CD4-positive, alpha-beta T cell treated with Interleukin-6 for 4 hours (primary cell): ENCODE measurements at places on chromosomes 7 and 10.
A peak's percentile ranks its signal among the peaks of the same experiment; 100 is the strongest.

DNA sequence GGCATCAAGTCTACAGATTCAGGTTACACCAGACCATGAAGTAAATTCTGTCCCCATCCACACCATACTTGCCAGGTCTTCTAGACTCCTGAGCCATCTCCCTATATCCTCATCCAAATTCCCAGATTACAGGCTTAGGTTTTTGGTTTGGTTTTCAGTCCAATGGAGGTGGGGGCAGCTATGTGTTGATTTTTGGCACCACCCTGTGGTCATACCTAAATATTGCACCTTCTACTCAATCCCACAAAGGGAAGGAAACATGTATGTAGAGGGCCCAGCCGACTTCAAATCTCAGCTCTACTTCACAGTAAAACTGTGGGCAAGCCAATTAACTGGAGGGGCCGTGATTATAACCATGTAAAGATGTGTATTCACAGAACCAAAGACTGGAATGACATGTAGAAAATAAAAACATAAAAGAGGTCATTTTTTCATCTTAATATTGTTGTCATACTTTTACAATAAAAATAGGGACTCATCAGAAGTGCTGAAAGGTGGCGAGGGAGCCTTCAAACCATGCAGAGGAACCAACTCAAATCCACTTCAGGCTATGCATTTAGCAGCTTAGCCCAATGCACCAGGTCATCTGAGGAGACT, 19.8 kb downstream of the ERCC6 start:
- DNase-seq = peak; percentile 40

- no peak for DNase-seq
Observed at GRCh38 chr7:112204499-112205342, 1.5 kb downstream of the DOCK4 start.

GRCh38 chr7:20503278-20503950, 112.1 kb upstream of the ABCB5 start:
- no peak for DNase-seq

- no peak for DNase-seq
Observed at GRCh38 chr7:129523924-129524323, 21.6 kb downstream of the SMKR1 start.

- no peak for DNase-seq
Observed at GRCh38 chr10:393787-394438, 258.7 kb downstream of the ZMYND11 start.

- no peak for DNase-seq
Observed at GRCh38 chr10:2278363-2278762, 541.0 kb upstream of the ADARB2 start.

DNA sequence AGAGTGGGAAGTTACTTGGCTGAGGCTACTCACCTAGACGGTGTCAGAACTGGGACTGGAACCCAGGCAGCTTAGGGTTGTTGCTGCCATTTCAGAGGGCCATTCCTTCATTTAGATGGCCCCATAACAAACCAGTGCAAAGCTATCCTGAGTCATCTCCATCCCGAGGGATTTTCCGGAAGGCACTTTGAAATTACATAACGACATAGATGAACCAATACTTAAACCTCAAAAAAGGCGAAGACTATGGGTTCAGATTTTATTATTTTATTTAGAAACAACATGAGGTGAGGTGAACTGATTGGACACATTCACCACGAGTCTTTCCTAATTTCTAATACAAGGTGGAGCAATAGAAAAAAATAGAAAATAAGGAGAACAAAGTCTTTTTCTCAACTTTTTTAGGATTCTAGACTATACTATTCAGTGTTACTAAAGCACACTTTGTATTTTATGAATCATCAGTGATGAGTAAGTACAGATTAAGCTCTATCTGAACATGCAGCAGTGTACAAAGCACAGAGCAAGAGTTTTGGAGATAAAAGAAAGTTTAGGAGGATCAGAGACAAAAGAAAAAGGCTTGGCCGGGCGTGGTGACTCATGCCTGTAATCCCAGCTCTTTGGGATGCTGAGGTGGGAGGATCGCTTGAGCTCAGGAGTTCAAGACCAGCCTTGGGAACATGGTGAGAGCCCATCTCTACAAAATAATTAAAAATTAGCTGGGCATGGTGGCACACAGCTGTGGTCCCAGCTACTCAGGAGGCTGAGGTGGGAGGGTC, 79.5 kb upstream of the SVIL start:
- DNase-seq = no peak

DNA sequence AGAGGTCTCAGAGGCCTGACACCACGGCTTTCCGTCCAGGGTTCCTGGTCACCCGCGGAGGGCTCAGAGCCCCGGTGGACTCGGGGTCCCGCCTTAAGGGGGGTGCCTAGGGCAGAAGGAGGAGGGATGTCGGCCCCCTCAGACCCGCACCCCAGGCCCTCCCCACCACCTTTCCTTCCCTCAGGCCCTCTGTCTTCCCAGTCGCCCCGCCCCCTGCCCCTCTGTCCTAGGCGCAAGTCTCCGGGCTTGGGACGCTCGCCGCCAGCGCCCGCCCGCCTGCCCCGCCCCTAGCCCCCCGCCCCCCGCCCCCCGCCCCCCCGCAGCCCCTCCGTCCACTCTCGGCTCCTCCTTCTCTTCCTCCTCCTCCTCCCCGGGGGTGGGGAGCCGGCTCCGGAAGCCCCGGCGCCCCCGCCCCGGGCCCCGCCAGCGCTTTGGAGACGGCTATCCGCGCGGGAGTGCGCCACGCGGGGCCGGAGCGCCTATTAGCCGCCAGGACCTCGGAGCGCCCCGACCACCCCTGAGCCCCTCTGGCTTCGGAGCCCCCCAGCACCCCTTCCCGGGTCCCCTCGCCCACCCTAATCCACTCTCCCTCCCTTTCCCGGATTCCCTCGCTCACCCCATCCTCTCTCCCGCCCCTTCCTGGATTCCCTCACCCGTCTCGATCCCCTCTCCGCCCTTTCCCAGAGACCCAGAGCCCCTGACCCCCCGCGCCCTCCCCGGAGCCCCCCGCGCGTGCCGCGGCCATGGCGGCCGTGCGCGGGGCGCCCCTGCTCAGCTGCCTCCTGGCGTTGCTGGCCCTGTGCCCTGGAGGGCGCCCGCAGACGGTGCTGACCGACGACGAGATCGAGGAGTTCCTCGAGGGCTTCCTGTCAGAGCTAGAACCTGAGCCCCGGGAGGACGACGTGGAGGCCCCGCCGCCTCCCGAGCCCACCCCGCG, at the start of gene AEBP1:
Gene AEBP1, plus strand, starts transcription at position 423 of the 937 bp plus-strand sequence. Its CDS starts 321 bp downstream, at position 744.
- peak; percentile 54 for DNase-seq

GRCh38 chr7:27111042-27111750, 8.7 kb upstream of the HOXA2 start:
- DNase-seq = no peak

- DNase-seq = no peak
Observed at GRCh38 chr10:31395695-31396094, 76.7 kb downstream of the ZEB1 start.

DNA sequence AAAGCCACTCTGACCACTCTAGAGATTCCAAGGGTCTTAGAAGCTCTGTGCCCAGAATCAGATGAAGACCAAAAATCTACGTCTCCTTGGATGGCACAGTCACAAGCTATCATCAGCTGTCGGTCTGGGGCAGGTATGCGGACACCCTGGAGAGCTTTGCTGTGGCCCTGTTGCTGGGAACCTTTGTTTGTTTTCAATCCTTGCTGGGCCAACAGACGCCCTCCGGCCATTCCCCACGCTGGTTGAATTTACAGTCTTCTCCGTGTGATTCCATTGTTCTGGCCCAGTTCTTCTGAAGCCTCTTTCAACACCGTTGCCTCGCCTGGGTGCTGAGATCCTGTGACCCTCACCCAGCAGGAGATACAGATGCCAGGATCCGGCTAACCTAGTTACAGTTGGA, 149.4 kb upstream of the PFKP start:
- DNase-seq = no peak

DNA sequence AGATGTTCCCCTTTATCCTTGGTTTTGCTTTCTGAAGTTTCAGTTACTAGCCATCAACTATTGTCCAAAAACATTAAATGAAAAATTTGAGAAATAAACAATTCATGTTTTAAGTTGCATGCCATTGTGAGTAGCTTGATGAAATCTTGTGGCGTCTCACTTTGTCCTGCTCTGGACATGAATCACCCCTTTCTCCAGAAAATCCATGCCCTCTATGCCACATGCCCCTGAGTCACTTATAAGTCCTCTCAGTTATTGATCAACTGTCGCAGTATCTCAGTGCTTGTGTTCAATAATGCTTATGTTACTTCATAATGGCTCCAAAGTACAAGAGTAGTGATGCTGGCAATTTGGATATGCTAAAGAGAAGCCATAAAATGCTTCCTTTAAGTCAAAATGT, 208.0 kb upstream of the FERD3L start:
- DNase-seq = no peak

DNA sequence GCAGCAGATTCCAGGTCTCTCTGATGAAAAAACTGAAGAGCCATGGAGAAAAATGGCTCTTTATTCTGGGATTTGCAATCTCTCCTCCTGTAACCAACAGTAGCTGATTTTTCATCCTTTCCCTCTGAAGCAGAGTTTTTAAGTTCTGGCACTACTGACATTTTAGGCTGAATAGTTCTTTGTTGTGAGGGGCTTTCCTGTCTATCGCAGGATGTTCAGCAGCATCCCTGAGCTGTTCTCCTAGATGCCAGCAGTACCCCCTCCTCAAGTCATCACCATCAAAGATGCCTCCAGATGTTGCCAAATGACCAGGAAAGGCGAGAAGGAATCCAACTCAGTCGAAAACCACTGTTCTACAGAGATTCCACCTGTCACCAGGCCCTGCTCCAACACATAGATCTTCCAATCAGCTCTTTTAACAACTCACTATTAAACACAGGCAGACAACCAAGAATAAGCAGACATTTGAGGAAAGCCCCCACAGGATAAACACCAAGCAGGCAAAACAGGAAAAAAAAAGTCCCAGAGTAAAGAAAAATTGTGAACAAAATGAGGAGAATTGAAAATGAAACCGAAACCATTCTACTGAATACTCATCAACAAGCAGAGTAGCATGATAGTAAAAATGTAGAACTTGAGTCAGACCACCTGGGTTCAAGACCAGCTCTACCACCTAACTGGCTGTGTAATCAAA, 124.8 kb downstream of the MPP7 start:
- peak; percentile 12 for DNase-seq

DNA sequence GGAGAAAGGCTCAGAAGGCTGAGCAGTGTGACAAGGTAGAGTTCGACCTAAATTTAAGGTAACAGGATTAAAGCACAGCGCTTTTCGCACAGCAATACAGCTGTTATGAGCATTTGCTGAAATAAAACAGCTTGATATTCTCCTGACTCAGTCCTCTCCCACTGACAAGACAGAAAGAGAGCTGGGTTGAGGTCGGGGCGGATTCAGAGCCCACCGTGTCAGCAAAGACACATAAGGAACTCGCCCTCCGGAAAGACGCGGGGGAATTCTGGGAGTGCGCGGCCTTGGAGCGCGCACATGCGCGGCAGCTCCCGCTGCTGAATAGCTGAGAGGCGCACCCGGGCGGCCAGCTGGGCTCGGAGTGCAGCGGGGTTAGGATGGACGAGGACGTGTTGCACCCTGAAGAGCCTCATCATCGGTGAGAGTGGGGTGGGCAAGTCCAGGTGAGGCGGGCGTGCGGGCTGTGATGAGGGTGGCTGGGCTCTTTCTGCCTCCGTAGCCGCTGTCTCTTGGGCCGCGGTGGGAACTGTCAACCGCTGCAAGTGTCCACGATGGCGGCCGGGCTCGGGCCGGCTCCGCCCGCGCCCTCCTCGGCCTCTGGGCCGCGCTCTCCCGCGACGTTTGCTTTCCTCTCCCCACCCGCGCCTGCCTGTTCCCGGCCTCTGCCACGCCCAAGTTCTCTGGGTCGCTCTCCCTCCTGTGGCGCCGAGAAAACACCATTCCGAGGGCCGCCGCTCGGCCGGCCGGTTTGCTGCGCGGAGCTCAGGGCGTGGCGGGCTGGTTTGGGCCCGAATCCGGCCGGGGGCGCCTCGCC, 120.6 kb downstream of the LYZL1 start:
- DNase-seq = peak; percentile 59

- no peak for DNase-seq
Observed at GRCh38 chr7:155011086-155011485, 8.2 kb upstream of the PAXIP1 start.

GRCh38 chr7:91264924-91265681, 870 bp downstream of the FZD1 start:
- DNase-seq = peak; percentile 29

- no peak for DNase-seq
Observed at GRCh38 chr10:117581961-117582360, 39.4 kb downstream of the EMX2 start.

GRCh38 chr10:119807960-119808697, 64.5 kb downstream of the MCMBP start:
- no peak for DNase-seq

GRCh38 chr10:26361971-26362370, 76.2 kb upstream of the APBB1IP start:
- DNase-seq = no peak

- DNase-seq = no peak
Observed at GRCh38 chr10:12509016-12509793, 159.9 kb downstream of the CAMK1D start.

DNA sequence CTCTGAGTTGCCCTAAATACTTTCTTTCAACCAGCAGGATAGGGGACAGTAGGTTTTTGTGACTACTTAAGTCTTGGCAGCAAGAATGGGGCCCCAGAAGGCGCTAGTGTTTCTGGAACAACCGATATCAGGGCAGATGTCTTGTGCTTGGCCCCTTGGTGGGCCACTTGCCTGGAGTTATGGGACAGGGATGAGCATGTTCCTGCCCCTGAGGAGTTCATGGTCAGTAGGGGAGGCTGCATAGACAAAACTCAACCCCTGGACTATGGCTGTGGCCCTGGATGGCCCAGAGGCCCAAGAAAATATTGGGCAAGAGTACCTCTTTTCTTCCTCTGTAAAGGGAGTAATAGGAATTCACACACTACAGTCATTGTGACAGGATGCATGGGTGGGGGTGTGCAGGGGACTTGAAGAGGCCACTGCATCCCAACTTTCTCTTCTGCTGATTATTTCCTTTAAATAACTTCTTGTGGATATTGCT, 57.7 kb upstream of the IGFBP3 start:
- DNase-seq = no peak

GRCh38 chr10:1739751-1740150, 2.4 kb upstream of the ADARB2 start:
- no peak for DNase-seq

GRCh38 chr7:50739744-50740435, 42.8 kb downstream of the GRB10 start:
- DNase-seq = peak; percentile 73

DNA sequence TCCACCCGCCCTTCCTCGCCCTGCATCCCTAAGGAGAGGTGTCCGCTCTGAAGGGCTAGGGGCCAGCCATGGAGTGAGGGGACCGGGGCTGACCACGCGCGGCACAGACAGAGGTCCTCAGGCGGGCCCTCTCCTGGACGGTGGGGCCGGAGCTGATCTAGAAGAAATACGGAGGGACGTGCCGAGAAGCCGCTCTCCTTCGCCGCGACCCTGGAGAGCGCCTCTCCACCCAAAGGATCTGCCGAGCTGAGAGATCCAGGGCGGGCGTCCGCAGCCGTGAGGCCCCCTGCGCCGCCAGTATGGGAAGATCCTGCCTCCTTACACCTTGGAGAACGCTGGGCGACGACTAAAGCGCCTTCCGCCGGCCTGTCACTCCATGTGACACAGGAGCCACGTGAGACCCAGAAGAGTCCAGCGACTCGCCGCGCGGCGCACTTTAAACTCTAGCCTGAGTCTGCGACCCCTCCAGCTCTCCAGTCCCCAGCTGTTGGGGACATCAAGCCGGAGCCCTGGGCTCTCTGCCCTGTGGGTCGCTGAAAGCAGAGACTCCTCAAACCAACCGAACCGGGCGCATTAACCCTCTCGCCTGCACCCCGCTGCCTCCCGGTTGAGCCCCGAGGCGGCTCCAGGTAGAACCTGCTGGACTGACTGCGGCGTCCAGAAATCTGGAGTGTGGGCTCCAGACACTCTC, 1.5 kb upstream of the SFMBT2 start:
- DNase-seq = peak; percentile 34
